ENCODE measurements at places on chromosomes 13 and 19. TPM values are rescaled to one million over a fixed set of nuclear protein-coding genes. Genes with fewer than 3 reads are reported as not detected.

Gene KIRREL2
- 0.30 TPM for total RNA-seq

Gene SMAD9
- total RNA-seq: 0.08 TPM

Gene ZNF548
- total RNA-seq: 42.4 TPM

Gene TEX26
- total RNA-seq: not detected

Data from activated naive CD4-positive, alpha-beta T cell treated with anti-CD3 and anti-CD28 coated beads, Interleukin-2, amount 10 ng/mL, durations not matched to agents 5 hours and 36 hours (primary cell).